ENCODE measurements at places on chromosomes 7 and 10. TPM values are rescaled to one million over a fixed set of nuclear protein-coding genes. Genes with fewer than 3 reads are reported as not detected.

The PPP1R3C gene
- 84.9 TPM for total RNA-seq

The NPC1L1 gene
- not detected for total RNA-seq

The NYAP1 gene
- total RNA-seq: 0.83 TPM

The ARHGEF35 gene
- 0.59 TPM for total RNA-seq

The SFTPA1 gene
- total RNA-seq: not detected

The DDIT4 gene
- 372 TPM for total RNA-seq

The PAX4 gene
- total RNA-seq: not detected

The UCN3 gene
- total RNA-seq: not detected

The TMEM229A gene
- total RNA-seq: not detected

The GPRIN2 gene
- not detected for total RNA-seq

The HECW1 gene
- not detected for total RNA-seq

The HABP2 gene
- total RNA-seq: not detected

The ASB10 gene
- total RNA-seq: not detected

The NME8 gene
- not detected for total RNA-seq

The MET gene
- 36.2 TPM for total RNA-seq

The ALDH18A1 gene
- 249 TPM for total RNA-seq

The VPS37D gene
- total RNA-seq: 3.0 TPM

The INSYN2A gene
- total RNA-seq: 0.78 TPM
